ENCODE measurements at places on chromosomes 1 and 21.

DNA sequence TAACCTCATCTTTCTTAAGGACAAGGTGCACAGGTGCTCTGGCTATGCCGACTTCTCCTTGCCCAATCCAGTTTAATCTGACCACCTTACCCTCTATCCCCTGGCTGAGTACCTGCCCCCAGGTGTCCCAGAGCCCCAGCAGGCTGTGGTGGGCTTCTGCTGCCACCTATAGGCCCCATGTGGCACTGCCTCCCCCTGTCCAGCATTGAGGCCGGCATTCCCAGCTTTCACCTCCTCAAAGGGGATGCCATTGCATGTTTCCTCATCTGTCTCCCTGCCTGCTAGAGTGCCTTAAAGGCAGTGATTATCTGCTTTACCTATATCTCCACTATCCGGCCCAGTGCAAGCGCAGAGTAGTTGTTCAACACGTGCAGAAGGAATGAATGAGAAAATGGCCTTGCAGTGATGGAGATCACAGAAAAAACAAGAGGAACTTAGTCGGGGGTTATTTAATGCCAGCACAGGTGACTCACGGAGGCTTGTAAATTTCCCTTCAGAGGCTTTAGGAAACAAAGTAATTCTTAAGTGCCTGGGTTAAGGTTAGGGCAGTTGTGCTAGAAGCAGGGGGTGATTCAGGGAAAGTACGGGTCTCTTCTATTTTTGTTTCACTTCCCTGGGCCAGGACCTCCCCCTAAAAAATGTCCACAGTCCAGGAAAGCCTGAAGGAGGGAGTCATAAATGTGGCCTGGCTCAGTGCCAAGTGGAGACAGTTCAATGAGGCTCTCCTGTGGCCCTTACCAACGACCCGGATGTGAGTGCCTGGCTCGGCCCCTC, 131.8 kb upstream of the NGF start:
- peak; percentile 67 for DNase-seq

DNA sequence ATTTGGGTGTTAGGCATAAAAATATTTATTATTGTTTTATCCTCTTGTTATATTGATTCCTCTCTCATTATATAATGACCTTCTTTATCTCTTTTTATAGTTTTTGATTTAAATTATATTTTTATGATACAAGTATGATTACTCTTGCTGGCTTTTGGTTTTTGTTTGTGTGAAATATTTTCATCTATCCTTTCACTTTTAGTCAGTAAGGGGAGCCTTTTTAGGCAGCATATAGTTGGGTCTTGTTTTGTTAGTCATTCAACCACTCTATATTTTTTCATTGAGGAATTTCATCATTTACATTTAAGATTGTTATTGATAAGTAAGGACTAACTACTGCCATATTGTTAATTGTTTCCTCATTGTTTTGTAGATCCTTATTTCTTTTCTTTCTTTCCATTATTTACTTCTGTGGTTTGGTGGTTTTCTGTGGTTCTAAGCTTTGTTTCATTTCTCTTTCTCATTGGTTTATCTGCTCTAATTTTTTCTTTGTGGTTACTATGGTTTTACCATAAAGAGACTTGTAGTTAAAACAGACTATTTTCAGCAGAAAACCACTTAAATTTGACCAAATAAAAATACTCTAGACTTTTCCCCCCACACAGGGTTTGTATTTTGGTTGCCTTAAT, 593.1 kb downstream of the NUF2 start:
- DNase-seq: no peak

DNA sequence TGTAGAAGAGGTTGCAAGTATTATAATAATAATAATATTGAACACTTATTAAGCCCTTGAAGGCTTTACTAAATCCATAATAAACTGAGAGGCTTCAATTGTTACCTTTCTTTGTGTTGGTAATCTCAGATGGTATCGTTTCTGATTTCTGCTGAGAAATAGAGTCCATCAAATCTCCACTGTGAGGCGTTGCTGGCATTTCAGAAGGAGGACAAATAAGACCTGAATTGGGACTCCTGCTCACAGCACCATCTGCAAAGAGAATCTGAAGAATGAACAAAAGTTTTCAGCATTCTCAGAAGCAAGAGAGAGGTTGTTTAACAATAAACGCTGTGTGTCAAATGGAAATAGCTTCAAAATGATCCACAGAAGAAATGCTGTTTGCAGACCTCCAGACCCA, 93.7 kb downstream of the WDR3 start:
- no peak for DNase-seq

DNA sequence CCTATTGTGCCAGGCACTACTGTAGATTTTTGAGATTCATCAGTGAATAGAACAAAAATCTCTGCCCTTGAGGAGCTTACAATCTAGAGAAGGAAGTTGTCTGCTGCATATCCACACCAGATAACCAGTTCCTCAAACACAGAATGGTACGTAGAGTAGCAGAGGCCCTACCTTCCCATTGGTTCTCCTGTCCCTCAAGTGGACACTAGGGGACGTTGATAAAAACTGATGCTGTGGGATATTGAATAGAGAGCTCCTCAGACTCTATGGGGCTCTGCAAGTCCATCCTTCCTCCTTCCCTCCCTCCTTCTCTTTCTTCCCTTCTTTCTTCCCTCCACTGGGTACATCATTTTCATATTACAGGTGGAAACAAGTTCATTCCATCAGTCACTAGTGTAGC, 371.3 kb downstream of the PBX1 start:
- DNase-seq: no peak

DNA sequence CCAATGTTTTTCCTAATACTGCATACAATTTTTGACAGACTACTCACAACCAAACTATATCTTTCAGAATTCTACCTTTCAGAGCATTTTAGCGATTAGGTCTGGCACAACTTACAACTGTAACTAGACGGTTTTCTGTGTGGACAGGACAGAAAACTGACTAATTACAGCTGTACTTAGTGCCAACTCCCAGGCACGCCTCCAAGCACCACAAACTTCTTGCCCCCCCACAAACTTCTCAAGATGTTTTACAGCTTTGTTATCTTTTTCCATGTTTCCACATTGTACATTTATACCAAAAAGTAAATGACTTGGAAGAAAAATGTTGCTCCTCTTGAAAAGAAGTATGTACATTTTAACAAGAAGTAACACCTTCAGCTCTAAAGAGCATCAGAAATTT, 13.8 kb downstream of the LYST start:
- DNase-seq: no peak

- no peak for DNase-seq
Observed at GRCh38 chr1:229088711-229089110, 182.2 kb upstream of the RAB4A start.

GRCh38 chr1:147735423-147735822, 25.0 kb downstream of the GJA5 start:
- no peak for DNase-seq

- DNase-seq: no peak
Observed at GRCh38 chr1:21855257-21856096, 43.4 kb downstream of the LDLRAD2 start.

DNA sequence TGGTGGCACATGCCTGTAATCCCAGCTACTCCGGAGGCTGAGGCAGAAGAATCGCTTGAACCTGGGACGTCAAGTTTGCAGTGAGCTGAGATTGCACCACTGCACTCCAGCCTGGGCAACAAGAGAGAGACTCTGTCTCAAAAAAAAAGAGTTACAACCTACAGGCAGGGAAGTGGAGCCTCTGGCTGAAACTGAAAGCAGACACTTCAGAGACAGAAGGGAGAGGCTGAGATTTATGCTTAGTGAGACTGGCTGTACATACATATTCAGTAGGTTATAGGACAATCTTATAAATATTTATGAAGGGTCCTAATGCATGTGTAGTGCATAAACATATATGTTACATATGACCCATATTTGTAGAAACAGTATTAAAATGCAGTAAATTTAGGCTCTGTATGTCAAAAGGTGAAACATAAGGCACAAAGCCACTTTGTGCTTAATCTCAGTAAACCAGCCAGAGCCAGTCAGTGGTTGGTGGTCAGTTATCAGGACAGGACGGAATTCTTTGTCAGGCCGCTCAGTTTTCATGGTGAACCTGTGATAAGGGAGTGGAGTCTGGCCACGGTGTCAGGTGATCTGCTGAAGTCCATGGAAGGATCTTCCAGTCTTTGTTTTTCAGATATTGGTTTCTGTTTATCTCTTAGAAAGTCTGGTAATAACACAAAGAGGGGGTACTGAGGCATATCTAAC, 13.7 kb downstream of the RHEX start:
- DNase-seq: no peak
